ENCODE measurements at places on chromosomes 16 and 17.

- DNase-seq = no peak
Measured at GRCh38 chr17:49399995-49400394, 14.7 kb downstream of the PHB1 start.

GRCh38 chr16:78405040-78405439 lies 305.6 kb downstream of the WWOX start:
- DNase-seq = no peak

DNA sequence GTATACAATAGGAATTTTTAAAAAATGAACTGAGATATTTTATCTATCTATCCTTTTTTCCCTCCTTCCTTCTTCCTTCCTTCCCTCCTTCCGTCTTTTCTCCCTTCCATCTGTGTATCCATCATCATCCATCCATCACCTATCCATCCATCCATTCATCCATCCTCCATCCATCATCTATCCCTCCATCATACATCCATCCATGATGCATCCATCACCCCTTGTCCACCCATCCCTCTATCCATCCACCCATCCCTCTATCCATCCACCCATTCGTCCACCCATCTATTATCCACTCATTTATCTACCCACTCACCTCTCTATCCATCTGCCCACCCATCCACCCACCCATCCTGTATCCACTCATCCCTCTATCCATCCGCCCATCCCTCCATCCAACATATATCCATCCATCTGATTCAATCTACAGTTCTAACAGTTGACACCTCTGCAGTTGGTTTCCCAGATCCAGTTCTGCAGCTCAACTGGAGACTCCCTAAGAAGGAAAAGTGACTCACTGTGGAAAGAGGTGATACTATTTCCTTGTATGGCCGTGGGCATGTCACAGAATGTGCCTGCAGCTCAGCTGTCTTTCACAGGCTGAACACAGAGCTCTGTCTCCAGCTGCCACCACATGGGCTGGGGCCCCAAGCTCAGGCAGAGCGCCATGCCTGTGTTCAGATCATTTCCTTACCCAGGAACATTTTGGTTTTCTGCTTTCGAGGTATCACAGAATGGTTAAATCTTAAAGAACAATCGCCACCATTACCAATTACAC lies 130.8 kb downstream of the XYLT1 start:
- no peak for DNase-seq

GRCh38 chr17:77783991-77784820 lies 174.3 kb upstream of the TNRC6C start:
- no peak for DNase-seq

DNA sequence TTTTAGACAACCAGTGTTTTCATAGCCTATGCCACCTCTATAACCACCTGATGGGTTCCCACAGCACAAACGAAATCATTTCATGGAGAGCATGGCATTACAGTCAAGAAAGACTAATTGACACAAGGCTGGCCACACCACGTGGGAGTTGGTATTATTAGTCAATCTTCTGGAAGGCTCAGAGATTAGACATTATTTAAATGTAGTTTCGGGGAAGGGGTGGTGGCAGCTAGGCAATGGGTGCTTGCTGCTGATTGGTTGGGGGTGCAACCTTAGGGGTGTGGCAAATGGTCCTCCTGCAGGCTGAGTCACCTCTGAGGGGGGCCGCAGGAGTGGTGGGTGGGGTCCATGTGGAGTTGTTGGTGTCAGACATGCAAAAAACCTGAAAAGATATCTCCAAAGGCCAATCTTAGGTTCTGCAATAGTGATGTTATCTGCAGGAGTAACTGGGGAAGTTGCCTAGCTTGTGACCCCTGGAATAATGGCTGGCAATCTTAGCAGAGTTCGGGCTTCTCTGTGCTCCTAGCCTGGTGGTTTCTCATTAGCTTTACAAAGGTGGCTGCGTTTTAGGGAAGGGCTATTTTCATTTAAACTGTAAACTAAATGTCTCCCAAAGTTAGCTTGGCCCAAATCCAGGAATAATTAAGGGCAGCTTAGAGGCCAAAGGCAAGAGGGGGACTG lies 4.6 kb downstream of the TEN1 start:
- no peak for DNase-seq

DNA sequence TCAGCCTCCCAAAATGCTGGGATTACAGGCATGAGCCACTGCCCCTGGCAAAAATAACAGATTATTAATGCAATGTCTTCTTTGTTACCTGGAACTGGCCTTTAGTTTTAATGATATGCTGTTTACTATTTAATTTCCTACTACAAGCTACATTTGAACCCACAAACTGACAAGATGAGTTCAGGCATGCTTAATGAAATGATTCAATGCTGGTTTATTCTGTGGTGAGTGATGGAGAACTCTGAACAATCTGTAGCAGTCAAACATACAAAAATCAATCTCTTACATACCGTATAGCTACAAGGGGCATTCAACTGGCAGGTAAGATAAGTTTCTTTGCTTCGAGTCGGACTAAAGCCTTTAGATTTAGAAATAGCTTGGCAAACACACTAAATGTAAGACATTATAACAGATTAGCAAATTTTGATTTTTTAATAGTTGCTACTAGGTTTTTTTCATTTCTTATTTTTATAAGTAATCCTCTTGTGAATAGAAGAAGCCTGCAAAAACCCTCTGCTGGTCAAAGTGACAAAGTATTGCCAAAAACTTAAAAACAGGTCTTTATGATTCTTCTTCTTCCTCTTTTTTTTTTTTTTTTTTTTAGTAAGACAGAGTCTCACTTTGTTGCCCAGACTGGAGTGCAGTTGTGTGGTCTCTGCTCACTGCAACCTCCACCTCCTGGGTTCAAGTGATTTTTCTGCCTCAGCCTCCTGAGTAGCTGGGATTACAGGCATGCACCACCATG lies 138.5 kb downstream of the SSH2 start:
- DNase-seq = no peak

- no peak for DNase-seq
Measured at GRCh38 chr16:9003763-9004162, 40.1 kb upstream of the USP7 start.

- DNase-seq = no peak
Measured at GRCh38 chr16:67432506-67432890, 1.6 kb downstream of the HSD11B2 start.

- no peak for DNase-seq
Measured at GRCh38 chr17:12021623-12022140, 1.0 kb downstream of the MAP2K4 start.

- no peak for DNase-seq
Measured at GRCh38 chr17:43988301-43988700, 16.1 kb upstream of the NAGS start.

DNA sequence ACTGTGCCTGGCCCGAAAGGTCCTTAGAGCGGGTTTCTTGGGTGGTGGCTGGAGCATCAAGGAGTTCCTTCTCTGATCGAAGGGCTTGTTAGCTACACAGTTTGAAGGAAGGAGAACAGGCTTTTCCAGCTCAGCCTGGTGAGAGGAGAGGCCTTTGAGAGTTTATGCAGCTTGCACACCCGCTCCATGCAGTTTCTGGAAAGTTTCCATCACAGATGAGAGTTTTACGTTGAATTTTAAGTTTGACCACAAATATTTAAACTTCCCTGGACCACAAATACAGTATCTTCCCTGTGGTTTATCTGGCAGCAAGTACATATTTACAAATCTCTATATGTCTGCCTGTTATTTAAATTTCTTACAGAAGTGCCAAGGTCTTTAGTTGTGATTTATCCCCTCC lies 56.8 kb downstream of the HIC1 start:
- no peak for DNase-seq

GRCh38 chr16:66261826-66262225 lies 104.7 kb upstream of the CDH5 start:
- no peak for DNase-seq

DNA sequence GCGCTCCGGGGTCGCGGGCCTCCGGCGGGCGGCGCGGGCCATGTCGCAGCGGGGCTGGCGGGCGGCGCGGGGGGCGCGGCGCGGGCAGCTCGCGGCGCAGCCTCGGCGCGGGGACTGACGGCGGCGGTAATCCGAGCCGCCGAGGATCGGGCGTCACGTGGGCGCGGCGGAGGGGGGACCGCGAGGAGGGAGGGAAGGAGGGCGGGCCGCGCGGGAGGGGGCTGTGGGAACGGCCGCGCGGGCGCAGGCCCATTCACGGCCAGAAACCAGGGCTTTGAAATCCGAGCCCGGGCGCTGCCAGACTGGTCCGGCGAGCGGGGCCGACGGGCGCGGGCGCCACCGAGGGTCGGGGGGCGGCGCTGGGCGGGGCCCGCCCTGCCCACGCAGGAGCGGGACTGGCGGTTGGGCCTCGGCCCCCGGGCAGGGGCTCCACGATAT lies at the start of gene MTSS2:
TSS of gene MTSS2 (minus strand) at position 116 of the 438 bp plus-strand sequence. CDS start 262 bp downstream, outside the sequence.
- peak; percentile 73 for DNase-seq

- no peak for DNase-seq
Measured at GRCh38 chr17:57195785-57196460, 60.4 kb upstream of the MSI2 start.

GRCh38 chr17:4715063-4715744 lies 4.8 kb downstream of the ARRB2 start:
- no peak for DNase-seq

GRCh38 chr16:24478401-24478800 lies 61.0 kb upstream of the RBBP6 start:
- no peak for DNase-seq

- DNase-seq = no peak
Measured at GRCh38 chr16:73415286-73415685, 367.4 kb upstream of the ZFHX3 start.

- no peak for DNase-seq
Measured at GRCh38 chr16:30602616-30603277, 7.4 kb downstream of the ZNF689 start.

- DNase-seq = no peak
Measured at GRCh38 chr17:82320956-82321927, 3.8 kb upstream of the CD7 start.

DNA sequence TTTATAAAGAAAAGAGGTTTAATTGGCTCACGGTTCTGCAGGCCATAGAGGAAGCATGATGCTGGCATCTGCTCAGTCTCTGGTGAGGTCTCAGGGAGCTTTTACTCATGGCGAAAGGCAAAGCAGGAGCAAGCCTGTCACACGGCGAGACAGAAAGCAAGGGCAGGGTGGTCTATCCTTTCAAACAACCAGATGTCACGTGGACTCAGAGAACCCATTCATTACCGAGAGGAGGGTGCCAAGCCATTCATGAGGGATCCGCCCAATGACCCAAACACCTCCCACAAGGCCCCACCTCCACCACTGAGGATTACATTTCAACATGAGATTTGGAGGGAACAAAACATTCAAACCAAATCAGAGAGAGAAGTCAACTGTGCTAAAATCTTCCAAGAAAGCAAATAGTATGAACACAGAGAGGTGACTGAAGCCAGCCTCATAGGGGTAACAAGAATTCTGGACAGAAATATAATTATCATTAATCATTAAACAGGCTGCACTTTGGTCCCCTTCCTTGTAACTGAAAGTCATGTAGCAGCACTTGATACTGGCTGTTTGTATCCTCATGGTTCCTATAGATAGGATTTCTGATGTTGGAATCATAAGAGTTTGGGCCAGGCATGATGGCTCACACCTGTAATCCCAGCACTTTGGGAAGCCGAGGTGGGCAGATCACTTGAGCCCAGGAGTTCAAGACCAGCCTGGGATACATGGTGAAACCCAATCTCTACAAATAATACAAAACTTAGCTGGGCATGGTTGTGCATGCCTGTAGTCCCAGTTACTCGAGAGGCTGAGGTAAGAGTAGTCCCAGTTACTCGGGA lies 52.5 kb upstream of the B4GALNT2 start:
- DNase-seq = no peak

DNA sequence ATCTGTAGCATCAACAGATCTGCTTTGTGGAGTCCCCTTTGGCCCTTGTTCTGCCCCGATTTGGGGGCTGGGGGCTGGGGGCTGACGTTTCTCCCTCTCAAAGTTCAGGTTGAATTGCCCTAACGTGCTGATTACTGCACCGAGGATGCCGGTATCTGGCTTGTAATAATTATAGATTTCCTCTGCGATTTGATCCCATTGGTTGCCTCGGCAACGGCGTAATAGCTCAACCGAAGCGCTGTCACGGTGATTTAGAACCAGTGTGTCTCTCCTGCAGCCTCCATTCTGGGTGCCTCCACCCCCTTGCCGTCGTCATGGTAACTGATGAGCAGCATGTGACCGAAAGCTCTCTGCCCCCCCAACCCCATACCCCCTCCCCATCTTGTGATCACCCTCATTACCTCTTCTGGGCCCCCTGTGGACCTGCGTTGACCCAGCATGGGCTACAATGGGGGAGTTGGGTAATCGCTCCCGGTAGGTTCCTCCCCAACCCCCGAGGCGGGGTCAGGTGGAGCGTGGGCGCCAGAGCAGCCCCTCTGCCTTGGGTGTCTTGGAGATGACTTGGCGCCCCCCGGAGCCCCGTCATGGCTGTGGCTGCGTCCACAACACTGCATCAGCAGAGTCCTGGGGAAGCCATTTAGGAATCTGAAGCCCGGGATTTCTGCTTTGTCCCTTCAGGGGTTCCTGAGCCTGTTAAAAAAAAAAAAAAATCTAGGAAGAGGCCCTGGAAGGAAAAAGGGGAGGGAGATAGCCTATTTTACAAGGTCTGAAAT lies 38.4 kb downstream of the ABAT start:
- DNase-seq = peak; percentile 43

DNA sequence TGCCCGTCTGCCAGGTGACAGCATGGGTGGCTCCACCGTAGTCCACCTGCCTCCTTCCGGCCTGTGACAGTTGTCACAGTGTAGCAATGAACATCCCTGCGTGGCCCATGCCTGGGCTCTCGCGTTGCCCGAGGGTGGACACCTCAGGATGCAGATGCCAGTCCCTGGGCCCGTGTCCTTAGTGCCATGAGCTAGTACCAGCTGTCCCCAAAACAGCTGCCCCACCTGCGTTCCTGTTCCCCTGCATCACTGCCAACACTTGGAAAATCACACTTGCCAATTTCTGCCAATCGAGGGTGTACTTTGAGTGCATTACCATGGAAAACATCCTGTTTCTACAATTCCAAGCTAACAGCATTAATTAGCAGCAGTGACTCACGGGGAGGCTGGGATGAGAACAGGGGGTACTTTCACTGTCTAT lies 9.0 kb upstream of the C16orf95 start:
- DNase-seq = no peak

- DNase-seq = no peak
Measured at GRCh38 chr17:64596439-64596838, 65.7 kb downstream of the SMURF2 start.

DNA sequence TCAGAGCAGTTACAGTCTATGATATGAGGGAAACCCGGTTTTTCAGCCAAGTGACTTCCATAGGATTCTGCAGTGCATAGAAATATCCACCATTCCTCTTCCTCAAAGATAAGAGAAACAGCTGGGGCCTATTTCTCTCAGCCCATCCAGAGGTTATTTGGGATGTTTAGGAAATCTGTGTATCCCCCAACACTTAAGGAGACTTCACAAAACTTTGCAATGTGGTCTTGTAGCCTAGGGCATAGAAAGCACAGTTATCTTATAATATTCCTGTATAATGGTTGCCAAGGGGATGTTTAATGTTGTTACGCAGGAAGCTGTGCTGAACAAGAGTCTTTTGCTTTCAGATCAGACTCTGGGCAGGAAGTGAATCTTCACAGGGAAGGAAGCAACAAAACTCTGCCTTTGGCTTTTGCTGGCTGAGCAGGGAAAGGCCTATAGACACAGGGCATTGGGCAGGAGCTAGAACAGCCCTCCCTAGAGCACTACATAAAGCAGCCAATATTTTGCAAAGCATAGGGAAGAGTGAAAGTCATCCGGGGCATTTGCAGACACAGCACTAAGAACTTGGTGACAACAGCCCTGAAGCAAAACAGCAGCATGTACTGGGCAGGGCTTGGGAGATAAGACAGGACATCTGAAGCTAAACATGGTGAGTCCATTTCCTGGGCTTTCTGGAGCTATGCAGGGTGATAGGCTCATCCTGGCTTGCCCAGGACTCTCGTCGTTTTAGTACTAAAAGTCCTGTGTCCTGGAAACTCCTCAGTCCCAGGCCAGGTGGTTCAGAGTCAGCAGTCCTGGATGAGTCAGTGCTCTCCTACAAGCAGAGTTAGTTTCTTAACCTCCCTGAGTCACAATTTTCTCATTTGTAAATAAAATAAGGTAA lies 18.7 kb upstream of the BEAN1 start:
- DNase-seq = no peak
